ENCODE measurements at places on chromosomes 6 and 20.
A peak's percentile ranks its signal among the peaks of the same experiment; 100 is the strongest.

DNA sequence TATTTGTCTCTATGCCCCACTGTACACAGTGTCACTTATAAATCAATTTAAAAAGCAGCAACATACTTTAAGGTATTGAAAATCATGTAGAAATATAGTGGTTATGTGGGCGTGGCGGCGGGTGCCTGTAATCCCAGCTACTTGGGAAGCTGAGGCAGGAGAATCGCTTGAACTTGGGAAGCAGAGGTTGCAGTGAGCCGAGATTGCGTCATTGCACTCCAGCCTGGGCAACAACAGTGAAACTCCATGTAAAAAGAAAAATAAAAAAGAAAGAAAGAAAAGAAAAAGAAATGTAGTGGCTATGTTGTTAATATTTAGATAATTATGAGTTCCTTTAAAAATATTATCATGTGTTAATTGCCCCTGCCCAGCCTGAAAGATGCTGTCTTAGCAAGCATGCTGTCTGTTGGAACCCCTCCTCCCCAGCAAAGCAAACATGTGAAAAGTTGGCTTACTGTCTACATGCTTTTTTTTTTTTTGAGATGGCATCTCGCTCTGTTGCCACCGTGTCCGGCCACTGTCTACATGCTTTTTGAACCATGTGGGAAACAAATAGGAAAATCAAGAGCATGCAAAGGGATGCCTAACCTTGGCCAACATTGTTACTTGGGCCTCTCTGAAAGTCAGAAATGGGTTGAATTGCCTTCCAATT is 151.4 kb upstream of the TSHZ2 start:
- DNase-seq = no peak

DNA sequence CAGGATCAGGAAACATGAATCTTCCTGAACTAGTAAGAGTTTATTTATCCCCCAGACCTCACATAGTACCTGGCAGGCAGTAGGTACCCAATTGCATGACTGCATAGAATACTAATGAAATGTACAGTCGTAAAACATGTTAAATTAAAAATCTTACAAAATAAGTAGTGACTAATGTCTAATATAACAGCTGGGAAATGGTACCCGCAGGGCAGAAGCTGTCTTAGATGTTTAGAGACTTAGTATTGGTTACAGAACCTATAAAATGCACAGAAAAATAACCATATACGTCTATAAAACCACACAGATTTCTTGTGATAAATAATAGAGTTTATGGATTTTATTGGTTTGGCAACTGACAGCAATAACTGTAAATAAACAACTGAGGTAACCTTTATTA is 139.1 kb upstream of the GMDS start:
- no peak for DNase-seq

GRCh38 chr6:21595285-21596144 is 2.0 kb downstream of the SOX4 start:
- peak; percentile 35 for DNase-seq

DNA sequence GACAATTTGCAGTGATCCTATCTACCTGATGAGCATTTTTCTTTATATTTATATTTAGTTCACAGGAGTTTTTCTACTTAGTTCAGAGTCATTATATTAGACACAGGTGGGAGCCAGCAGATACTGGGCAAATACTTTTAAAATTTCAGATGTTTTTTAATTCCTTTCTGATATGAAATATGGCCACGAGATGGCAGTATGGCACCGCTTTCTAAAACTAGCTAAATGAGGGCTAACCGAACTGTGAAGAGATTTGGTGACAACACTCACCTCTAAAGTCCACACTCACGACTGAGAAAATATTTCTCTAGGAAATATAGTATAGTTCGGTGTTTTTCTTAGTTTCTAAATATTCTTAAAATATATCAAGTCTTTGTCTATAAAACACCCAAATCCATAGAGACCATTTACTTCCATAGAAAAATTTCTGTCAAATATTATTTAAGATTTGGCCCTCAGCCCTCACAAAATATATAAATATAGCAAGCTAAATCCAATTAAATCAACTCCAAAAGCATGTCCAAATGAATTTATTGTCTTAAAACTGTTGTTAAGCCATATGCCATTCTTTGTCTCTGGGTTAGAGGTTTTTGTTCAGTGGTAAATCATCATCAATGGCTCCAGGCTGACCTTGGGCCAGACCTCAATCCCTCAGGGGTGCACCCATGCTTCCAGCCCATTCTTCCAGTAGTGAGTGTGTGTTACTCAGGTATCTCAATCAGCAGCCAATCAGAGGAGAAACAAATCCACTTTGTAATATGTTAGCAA is 63.6 kb downstream of the HUS1B start:
- DNase-seq = peak; percentile 78

DNA sequence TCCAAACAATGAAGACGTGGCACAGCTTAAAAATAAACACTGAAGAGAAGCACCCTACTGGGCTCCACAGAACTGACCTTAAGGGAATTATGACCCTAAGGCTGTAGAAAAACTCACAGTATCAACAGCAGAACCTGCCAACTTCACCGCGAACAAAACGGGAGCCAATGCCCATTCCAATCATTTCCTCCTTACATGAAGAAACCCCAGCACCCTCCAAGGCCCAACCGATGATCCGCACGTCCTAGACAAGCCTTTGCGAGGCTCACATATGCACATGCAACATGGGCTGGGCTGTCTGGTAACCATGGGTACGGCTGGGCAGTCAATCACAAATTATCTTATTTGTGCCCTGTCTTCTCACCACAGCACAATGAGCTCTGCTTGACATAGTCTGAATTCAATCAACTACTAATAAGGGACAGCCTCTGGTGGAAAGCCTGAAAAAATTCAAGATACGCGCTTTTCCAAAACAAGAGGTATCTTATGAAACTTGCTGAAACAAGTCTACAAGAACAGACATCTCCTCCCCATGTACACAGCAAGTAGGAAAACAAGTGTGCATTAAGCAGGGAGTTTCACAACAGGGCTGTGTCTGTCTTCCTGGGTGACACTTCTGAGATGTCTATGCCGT is 1.7 kb downstream of the DIDO1 start:
- peak; percentile 39 for DNase-seq

- no peak for DNase-seq
These were observed 17.5 kb upstream of the PANK2 start for GRCh38 chr20:3871550-3872265.

- no peak for DNase-seq
These were observed 39.4 kb downstream of the SCML4 start for GRCh38 chr6:107784669-107785068.

DNA sequence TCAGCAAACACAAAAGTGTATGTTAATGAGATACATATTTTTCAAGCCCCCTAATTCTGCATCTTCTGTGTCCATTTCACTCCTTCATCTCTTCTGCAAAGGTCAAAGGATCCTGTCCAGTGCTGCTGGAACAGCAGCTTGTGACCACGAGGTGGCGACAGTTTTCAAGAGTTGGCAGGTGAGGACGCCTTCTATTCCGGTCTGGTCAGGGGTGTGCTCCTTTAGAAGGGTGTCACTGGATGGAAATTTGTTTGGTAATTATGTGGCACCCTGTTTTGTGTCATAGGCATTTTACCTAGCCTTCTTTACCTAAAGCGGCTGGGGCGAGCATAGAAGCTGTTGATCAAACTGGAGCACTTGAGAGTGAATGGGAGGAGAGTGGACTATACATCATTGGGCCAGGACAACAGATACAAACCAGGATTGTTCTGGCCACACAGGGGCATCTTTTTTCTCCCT is 32.9 kb upstream of the ERVFRD-1 start:
- peak; percentile 83 for DNase-seq

GRCh38 chr20:10527781-10528180 is 92.7 kb downstream of the SLX4IP start:
- no peak for DNase-seq

DNA sequence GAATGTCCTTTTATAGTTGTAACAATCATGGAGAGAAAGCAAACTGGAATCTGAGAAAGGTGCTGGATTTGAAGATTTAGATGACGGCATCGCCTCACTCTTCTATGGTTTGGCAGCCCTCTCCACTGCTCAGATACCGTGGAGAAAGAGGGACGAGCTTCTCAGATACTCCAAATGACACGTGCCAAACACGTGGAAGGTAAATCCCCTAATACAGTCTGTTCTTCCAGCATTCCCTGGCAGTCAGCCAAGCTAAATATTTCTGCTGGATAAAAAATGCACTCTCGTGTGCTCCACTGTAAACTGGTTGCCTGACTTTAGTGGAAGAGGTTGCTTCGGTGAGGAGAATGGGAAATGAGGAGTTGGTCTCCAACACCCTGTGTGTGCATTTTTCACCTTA is 16.7 kb upstream of the PRDM1 start:
- DNase-seq = no peak

- peak; percentile 22 for DNase-seq
These were observed 41.3 kb upstream of the DDR1 start for GRCh38 chr6:30842754-30843610.

DNA sequence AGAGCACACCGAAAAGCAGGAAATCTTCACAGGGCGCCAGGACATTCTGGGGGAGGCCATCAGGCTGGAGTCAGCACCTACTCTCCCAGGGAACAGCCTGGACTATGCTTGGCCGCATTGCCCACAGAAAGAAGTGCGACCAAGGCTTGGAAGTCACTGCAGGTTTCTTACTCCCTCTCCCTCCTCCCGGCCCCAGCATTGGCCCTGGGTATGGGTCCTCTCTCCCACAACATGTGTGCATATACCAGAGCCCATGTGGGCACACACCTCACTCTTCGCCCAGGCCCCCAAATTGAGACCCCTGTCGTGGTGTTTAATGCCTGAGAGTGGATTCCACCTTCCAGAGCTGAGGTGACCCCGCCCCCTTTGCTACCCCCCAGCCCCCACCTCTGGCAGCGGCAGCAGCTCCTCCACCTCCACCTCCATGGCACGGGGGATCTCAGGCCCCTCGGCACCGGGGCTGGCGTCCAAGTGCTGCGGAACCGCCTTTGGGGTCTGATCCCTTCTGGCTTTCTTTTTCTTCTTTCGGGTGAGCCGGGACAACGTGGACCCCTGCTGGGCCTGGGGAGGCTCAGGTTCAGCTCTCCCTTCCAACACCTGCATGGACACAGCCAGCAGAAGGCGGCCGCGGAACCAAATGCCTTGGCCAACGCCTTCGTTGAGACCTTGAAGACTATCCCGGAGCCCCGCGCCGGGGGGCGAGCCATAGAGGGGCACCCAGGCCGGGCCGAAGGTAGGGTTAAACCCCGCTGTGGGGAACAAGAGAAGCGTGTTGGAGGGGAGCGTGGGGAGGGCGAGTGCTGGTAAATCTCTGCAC is 15.2 kb upstream of the SPAG4 start:
- no peak for DNase-seq

GRCh38 chr6:83313882-83314281 is 117.0 kb downstream of the ME1 start:
- DNase-seq = no peak

DNA sequence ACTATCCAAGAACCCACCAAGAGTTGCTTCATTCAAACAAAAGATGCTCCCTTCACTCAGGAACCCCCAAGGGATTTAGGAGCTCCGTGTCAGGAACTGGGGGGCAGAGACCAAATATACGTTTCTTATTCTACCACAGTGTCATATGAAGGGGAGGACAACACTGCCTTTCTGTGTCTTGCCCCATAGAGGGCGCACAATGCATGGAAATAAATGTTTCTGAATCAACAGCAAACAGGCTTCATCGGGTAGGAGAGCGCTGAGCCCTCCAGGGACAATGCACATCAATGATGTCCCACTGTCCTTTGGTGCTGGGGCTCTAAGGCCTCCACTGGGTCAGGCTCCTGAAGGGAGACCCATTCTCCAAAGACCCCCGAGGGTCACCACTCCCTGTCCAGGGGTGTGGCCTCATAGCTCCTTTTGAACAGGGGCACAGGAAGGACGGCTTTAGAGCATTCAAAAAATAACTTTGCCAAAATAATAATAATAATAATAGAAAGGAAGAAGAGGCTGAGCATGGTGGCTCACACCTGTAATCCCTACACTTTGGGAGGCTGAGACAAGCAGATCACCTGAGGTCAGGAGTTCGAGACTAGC is 31.1 kb downstream of the PLG start:
- peak; percentile 40 for DNase-seq

DNA sequence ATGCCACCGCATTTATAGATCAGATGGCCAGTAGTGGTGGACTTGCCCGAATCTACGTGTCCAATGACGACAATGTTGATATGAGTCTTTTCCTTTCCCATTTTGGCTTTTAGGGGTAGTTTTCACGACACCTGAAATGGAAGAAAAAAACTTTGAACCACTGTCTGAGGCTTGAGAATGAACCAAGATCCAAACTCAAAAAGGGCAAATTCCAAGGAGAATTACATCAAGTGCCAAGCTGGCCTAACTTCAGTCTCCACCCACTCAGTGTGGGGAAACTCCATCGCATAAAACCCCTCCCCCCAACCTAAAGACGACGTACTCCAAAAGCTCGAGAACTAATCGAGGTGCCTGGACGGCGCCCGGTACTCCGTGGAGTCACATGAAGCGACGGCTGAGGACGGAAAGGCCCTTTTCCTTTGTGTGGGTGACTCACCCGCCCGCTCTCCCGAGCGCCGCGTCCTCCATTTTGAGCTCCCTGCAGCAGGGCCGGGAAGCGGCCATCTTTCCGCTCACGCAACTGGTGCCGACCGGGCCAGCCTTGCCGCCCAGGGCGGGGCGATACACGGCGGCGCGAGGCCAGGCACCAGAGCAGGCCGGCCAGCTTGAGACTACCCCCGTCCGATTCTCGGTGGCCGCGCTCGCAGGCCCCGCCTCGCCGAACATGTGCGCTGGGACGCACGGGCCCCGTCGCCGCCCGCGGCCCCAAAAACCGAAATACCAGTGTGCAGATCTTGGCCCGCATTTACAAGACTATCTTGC is 725 bp downstream of the EEF1A1 start:
- peak; percentile 83 for DNase-seq

GRCh38 chr20:642398-643174 is 10.4 kb downstream of the SRXN1 start:
- DNase-seq = no peak

DNA sequence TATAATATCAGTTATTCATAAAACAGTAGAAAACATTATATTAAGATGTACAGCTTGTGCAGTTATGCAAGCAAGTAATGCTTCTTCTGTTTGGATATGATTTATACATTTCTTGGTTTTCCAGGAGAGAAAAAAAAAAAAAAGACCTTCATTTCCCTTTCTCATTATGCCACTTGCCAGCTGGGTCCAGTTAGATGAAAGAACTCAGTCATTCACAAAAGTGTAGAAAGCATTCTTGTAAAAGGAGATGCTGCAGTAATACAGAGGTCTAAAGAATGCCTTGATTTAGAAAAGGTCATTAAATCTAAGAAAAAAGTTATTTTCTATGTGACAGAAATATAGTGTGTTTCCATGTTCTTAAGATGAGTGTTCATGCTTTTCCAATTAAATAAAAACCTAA is 7.4 kb downstream of the PDE7B start:
- no peak for DNase-seq
